ENCODE measurements at places on chromosomes 4 and X.

DNA sequence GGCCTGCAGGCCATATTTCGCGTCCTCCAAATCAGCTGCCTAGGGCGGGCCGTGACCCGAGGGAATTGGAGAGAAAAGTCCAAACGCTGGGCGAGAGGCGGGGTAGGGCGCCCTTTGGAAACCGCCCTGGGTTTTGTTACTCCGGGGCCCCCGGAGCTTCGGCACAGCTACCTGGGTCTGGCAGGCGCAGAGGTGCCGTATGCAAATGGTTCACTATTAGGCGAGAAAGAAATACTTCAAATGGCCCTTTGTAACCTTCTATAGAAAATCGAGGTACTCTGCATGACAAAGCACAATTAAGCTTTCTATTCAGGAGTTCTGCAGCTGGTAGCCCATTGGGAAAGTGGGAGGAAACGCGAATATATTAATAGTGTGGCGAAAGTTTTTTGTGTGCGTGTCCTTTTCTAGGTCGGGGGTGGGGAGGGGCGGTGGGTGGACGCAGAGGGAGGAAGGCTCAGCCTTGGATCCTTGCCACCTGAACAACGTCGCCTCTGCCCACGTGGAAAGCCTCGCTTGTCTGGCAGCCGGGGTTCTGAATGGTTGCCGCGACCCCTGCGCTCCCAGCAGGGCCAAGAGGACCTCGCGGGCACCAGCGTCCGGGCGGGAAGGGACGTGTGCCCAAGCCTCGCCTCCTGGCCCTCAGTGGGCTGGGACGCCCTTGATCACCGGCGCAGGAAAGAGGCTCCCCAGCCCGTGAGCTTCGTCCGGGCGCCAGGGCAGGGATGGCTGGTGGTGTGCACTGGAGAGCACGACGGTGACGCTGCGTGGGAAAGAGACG lies 9.5 kb downstream of the GSX2 start:
- DNase-seq, result no peak

GRCh38 chrX:29941287-29941686 lies 274.1 kb upstream of the MAGEB2 start:
- no peak for DNase-seq

DNA sequence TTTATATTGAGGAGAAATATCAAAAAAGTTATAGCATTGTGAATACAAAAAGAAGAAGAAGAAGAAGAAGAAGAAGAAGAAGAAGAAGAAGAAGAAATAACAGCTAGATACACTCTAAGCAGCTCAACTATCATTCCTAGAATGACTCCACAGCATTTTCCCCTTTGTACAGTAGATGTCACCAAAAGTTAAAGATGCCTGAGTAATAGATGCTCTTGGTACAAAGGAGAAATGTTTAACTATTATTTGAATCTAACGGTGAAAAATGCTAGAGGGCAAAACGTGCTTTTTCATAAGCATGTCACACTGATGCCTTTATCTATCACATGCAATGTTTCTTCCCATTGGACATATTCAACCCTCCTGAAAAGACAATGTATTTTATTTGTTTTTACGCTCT lies 178.4 kb upstream of the GPRIN3 start:
- DNase-seq, result no peak

DNA sequence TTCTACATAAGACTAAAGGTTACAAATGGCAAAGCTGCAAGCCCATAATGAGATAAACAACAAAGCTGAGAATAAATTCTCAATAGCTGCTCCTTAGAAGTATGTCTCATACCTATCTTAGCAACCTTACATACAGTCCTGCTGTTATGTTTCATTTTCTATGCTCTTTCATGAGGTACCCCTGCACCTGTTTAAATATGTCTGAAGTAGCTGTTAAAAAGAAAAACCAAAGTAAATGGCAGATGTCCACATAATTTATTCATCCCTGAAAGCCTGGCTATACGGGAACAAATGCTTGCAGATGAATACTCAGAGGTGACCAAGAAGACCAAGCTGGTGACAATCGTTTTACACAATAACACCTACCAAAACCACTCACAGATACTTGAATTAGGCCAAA lies 22.5 kb downstream of the PPA2 start:
- DNase-seq, result no peak

GRCh38 chr4:69828828-69829227 lies 31.1 kb downstream of the SULT1E1 start:
- no peak for DNase-seq

- DNase-seq, result no peak
Observed at GRCh38 chr4:17670423-17670822, 56.0 kb downstream of the MED28 start.

DNA sequence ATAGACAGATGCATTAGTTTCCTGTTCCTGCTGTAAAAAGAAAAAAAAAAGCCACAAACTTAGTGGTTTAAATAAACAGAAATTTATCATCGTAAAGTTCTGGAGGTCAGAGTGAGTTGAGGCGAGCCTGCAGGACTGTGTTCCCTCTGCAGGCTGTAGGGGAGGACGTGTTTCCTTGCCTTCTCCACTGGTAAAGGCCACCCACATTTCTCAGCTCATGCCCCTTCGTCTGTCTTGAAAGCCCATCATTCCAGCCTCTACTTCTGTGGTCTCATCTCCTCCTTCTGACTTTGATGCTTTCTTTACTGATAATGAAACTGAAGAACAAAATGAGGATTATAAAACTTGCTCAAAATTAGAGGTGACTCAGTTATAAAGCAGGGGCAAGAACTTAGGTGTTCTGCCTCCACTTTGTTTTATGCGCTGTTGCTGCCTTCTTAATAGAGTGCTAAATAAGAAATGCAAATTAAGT lies 143.0 kb downstream of the STIM2 start:
- peak; percentile 37 for DNase-seq
